ENCODE measurements at places on chromosomes 13 and 19.

GRCh38 chr13:27913160-27913559 lies 6.6 kb upstream of the PDX1 start:
- no peak for DNase-seq

GRCh38 chr13:111022241-111022640 lies 92.9 kb upstream of the ARHGEF7 start:
- no peak for DNase-seq

DNA sequence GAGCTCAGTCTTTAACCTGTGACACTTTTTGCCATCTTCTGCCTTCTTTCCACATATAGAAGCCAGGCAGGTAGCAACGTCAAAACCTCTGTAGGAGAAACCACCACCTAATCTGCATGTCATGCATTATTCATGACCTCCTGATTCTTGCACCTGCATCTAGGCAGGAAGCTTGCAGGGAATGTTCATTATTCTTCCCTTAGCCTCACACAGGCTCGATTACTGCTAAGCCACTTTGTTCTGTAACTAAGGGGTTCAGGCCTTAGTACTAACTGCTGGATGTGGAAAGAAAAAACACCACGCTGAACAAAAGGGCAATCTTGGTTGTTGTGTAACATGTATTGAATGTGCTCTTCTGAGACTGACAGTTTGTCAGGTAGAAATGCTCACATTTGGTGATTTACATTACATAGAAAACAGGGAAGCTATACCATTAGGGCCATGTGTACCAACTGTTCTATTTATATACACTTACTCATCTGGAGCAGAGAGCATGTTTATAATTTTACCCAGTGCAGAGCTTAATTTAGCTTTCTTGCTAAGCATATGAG lies 366.9 kb downstream of the KLF12 start:
- DNase-seq = no peak

DNA sequence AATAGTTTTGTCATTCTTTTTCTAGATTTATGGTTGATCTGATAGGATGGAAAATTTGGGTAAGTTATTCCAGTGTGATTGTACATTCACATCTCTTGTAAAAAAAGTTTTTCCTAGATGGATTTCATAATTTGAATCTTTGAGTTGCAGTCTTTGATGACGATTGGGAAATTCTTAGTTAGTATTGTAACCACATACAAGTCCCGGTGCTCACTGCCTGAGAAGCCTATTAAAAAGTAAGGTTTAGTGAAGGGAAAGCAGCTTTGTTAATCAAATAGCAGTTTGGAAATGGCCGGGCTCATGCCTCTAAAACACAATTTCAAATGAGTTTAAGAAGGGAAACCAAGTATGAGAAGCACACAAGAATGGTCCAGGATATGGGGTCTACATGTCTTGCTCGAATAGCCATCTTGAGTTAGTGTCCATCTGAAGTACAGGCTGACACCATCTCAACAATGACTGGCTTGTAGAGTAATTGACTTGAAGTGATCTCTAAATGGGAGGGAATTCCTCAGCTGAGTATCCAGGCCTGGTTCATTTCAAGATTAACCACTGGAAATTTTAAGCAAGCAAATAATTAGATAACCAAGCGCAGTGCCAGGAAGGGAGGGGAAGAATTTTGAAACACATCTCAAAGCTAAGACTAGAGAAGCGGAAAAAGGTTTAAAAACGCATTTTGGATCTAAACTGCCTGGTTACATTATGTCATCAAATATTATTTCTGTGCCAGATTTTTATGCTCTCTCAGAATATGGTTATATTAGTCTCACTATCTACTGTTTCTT lies 1145.6 kb upstream of the MIR17HG start:
- DNase-seq = no peak

DNA sequence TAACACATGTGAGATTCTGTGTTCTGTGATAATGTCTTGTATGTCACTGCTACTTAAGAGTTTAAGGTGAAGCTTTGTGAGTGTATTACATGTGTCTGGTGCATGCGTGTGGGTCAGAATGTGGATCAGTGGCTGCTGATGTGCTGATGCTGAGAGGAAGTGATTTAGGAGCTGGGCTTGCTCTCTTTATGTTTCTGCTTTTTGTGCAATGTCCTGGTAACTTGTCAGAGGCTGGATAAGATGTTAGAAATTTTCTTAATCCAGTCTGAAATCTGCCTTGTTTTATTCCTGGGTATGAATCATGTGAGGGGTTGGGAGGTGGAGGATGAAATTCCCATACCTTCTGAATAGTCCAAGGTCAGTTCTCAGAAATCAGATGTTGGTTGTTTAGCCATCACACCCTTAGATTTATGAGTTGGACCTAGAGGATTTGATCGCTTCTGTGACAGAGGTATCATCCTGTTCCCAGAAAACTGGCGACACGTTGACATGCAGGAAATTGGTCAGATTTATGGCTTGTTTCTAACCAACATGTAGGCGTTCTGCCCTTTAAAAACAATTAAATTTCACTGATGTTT lies 24.5 kb upstream of the CXCL17 start:
- no peak for DNase-seq

- no peak for DNase-seq
These were observed 20.1 kb downstream of the ZNF627 start for GRCh38 chr19:11617180-11618062.

DNA sequence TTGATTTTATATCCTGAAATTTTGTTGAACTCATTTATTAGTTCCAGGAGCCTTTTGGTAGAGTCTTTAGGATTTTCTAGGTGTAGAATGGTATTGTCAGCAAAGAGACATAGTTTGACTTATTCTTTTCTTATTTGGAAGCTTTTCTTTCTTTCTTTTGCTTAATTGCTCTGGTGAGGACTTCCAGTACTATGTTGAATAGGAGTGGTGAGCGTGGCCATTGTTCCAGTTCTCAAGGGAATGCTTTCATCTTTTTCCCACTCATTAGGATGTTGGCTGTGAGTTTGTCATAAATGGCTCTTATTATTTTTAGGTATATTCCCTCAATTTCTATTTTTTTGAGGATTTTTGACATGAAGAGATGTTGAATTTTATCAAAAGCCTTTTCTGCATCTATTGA lies 182.2 kb upstream of the SPRY2 start:
- no peak for DNase-seq

GRCh38 chr13:39900106-39900750 lies 244.8 kb downstream of the COG6 start:
- DNase-seq = no peak

GRCh38 chr19:1455002-1455335 lies 5.0 kb downstream of the APC2 start:
- no peak for DNase-seq

DNA sequence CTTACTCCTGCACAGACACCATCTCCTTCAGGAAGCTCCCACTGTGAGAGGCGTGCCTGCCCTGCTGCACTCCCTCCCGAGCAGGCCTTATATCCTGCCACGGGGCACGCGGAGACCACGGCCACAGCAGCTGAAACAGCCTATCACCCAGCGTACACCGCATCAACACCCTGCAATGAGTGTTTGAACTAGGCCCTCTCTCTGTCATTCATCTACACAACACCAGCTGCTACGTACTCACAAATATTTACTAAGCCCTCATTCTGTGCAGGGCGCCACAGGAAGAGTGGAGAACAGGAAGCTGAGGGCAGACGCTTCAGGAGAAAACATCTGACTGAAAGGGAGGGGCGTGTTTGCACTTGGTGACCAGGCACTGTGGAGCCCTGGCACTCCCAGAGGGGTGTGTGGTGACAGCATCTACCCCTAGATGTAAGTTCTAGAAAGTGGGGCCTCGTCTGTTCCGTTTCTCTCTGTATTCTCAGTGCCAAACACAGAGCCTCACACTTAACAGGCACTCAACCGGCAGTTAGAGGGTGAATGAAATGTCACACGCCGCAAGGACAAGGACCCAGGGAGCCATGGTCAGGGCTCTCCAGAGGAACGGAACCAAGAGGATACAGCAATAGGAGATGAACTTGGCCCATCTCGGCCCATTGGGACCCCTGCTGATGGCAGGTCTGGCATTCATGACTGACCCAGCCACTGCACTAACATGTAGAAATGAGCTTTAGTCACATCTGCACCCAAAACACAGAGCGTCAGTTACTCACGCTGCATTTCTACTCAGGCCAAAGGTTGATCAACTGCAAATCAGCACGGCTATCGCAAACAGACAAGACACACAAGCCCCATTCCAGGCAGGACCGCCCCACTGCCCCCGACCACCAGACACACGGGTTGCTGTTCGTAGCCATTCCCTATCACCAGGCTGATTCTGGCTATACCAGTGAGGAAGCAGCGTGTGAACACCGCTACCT lies 15.7 kb downstream of the RANBP3 start:
- no peak for DNase-seq
